ENCODE measurements at places on chromosomes 3 and 15.

DNA sequence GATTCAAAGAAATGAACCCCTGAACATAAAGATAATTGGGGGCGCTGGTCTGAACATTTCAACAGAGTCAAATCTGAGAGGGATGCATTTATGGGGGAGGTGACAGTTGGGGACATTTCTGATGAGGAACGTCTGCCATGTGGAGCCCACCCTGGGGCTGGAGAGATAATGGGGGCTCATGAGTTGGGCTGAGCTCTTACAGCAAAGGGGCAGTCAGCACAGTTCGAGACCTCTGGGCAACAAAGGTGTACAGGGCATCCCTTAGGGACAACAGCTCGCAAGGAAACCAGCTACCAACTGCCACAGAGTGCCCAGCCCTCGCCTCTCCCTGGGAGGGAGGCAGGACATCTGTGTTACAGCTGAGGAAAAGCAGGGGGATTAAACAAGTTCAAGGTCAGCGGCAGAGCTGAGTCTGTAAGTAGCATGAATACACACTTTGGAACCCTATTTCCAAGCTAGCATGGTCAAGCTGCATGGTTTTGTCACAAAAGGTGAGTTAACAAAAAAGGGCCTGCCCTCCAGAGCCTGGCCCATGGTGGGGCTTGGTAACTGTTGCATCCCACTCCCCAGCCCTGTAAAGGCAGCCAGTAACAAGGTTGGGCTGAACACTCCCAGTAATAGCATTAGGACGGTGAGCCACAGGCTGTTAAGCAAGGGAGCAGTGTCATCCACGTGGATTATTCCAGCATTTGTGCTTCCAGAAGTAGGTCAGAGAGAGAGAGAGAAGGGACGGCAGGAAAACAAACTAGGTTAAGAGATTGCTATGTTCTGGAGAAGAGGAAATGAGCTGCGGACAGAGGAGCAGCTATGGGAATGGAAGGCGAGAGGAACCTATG lies 4.3 kb downstream of the GNB5 start:
- no peak for DNase-seq

DNA sequence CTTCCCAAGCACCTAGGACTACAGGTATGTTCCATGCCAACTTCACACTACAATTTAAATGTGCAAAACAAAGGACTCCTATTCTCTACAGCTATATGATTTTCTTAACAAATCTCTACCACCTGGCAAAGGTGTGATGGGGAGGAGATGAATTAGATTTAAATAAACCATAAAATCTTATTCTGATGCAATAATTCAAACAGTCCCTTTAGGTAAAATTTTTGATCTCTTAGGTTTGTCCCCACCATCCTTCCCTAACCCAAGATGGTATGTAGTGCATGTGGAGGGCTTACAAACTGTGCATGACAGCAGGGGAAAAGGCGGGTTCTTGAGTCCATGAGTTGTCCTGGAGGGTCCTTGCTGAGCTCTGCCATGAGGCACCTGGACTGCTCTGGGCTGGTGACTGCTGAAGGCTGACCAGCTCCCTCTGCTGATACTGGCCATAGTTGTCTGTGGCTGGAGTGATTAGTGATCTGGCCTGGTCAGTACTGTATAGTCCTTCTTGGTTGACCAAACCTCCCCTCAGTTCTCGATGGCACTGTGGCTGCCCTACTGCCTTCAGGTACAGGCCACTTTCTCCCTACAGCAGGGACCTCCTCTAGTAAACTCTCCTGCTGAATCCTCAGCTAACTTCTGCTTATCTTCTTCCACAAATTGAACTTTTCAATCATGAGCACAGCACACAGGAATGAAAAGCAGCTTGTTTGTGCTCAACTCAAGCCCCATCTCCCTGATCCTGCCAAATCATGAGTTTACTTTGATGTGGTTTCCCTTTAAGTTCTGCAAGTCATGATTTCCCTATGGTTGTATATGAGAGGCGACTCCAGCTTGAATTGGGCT lies 30.1 kb downstream of the CFAP161 start:
- DNase-seq: no peak

- DNase-seq: no peak
Measured at GRCh38 chr15:28097656-28098359, 1.3 kb downstream of the OCA2 start.

- no peak for DNase-seq
Measured at GRCh38 chr3:72682936-72683452, 165.3 kb downstream of the SHQ1 start.

GRCh38 chr15:45616901-45617323 lies 17.9 kb upstream of the SQOR start:
- no peak for DNase-seq

GRCh38 chr15:56939257-56939656 lies 20.8 kb downstream of the TCF12 start:
- DNase-seq: no peak

DNA sequence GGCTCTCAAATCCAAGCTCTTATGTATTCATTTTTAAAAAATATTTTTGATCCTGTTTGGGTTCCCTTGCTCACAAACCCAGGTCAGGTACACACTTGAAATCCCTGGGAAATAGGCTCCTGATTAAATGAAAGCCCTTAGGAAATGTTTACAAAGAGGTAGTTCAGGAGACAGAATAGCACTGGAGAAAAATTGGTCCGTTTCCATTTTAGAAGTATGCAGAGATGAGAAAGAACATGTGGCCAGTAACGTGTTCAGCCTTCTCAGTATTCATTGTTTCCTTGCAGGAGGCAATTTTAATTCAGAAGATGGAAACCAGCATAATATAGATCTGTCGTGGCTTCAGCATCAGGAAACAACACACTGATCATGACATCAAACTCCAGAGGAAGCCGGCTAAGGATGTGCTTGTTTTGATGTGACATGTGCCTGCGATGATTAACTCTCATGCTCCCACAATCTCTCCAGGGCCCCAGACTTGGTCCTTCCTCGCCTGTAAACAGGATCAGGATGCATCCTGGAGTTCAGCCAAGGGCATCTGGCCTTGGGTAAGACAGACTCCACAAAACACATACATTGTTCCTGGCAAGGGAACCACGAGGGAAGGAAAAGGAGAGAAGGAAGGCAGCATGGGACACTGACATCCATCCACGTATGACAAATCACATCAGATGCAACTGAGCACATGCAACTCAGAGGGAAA lies 350.5 kb upstream of the THBS1 start:
- DNase-seq: no peak

- DNase-seq: no peak
Measured at GRCh38 chr15:33119273-33119672, 75.2 kb downstream of the FMN1 start.

DNA sequence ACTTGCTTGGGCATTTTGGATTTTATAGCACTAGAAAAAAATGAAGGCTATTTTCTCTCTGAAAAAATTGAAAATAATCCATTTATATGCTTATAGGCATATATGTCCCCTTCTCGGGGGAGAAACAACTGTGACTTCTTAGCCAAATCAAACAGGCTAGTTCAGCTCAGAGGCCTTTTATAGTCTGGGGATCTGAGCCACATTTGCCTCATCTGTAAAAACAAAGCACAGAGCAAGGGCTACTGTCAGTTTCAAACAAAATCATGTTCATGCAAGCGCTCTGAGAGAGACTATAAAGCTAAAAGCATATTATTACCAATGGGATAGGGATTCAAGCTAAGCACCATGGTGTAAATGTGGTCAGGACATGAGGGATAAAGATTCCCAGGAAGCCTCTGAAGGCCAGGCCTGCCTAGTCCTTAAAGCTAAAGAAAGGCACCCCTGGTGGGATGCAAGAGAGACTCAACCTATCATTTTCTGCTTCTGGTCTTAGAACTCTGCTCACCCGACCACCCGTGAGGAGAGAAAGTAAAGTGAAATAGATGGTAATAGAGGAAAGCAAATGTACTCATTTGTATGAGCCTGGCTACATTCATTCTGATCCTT lies 51.0 kb upstream of the IL12A start:
- DNase-seq: no peak

DNA sequence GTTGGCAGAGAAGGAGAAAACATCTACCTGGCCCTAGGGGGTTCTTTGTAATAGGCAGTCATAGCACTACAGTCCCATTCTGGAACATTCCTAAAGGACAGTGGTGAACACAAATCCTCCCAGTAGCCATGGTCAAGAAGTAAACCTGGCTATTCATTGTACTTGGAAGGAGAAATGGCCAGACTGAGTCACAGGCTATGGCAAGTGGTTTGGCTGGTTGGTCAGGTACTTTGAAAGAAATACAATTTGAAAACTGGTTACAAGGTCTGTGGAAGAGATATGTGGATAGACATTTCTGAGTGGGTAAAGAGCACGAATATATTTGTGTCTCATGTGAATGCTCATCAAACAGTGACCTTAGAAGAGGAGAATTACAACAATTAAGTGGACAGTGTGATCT lies 33.0 kb upstream of the FAN1 start:
- DNase-seq: no peak

DNA sequence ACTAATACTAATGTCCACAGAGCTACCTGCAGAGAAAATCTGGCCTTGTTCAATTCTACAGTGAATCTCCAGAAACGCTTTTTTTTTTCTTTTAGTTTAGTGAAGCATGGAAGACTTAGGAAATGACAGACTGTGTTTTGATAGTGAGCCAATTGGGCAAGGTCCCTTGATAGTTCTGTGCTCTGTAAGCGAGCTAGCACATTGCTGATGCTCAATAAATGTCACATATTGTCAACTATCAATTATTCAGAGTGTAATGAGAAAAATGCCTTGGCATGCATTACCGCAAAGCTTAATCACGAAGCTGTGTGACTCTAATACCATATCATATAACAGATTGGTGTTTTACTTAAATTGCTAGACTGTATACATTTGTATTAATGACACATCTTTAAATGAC lies 5.2 kb upstream of the C3orf85 start:
- no peak for DNase-seq

DNA sequence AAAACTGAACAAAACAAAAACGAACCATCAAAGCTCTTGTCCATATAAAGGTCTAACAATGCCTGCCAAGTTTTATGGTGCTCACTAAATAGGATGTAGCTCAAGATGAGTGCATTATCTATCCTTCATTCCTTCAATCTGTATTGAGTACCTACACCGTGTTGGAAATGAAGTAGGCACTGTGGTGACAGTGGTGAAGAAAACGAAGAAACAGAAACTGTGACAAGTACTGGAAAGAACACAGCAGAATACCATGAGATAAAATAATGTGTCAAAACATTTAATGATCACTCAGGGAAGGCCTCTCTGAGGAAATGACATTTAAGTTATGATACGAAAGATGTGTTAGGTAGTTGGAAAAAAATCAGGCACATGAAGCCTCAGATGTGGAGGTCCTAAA lies 36.2 kb downstream of the CBLB start:
- DNase-seq: no peak

DNA sequence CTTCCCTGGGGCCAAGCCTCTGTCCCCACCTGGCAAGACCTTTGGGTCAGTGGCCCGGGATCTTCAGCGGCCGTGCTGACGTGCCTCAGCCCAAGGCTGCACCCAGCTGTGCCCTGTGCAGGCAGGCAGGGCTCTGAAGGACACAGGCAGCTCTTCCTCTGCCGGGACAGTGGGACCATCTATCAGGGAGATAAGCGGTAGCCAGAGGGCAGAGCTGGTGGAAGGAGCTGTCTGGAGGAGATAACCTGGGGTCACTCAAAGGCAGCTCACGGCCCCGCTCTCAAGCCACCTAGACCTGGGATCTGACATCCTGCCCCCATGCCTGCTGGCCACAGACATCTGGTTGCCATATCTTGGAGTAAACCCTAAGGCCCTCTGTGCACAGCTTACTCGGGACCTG lies 27.3 kb downstream of the DUSP7 start:
- DNase-seq: no peak

DNA sequence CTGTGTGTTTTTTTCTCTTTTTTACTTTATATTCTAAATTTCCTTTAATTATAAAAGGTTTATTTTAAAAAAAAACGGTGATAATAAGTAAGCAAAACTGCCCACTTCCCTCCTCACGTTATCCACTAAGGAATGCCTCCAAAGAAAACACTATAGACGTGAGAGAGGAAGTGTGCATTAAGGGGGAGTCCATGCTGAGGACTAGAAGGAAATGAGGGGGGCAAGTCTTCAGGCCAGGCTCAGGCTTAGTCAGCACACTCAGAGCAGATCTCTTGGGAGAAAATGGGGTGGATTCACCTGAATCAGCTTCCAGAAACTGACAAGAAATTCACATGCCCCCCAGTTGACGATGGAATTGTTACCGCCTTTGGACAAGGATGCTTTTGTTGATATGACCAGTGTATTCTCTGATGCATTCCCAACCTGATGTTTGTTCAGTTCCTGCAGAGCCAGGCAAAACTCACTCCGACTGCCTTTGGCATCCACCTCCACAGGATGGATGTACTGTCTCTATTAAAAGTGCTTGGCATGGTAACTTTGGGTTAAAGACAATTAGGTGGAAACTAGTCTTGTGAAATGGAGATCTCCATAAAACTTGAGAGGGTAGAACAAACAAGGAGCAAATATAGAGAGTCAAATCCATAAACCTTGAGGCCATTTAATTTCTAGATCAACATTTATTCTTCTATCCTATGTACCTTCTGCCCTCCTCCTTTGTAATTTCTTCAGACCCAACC lies 167.8 kb downstream of the MYRIP start:
- DNase-seq: no peak

DNA sequence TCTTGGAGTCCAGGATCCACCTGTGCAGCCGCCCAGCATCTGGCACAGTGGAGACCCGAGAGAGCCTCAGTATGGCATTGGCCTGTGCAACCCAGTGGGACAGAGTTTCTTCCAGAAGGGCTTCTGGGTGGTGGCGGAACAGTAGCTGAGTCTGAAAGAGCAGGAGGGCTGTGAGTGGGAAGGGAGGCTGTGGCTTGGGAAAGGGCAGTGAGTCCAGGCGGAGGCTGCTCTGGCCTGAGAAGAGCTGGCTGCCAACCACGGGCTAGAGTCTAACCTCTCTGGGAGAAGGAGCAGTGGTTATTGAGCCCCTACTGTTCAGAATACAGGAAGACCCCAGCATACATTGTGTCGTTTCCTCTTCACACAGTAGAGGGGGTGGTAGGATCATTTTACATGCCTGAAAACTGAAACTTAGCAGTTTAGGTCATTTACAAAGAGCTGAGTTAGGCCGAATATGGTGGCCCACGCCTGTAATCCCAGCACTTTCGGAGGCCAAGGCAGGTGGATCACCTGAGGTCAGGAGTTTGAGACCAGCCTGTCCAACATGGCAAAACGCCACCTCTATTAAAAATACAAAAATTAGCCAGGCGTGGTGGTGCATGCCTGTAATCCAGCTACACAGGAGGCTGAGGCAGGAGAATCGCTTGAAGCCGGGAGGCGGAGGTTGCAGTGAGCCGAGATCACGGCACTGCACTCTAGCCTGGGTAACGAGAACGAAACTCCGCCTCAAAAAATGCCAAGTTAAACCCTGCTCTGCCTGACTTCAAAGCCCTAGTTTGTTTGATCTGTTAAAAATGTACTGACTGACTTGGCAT lies 3.2 kb downstream of the AEN start:
- no peak for DNase-seq

DNA sequence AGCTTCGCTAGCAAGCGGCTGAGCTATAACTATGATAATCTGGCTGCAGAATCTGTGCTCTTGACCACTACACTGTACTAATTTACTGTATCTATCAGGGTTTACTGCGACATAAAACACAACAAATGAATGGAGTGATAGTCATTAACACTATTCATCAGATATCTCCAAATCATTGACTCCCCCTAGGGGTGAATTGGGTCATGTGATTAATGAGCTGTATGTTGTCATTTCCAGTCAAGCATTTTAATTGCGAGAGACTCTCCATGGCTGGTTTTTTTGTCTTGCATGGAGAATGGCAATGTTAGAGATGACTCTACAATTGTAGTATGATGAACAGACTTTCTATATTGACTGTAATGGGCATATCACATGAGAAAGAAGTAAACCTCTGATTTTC lies 10.5 kb upstream of the TM4SF18 start:
- DNase-seq: no peak

GRCh38 chr15:89128320-89129122 lies 40.3 kb downstream of the ABHD2 start:
- no peak for DNase-seq
